ENCODE measurements at places on chromosomes 12 and 14.

GRCh38 chr14:59394268-59394667 lies 70.9 kb downstream of the GPR135 start:
- no peak for DNase-seq

- peak; percentile 61 for DNase-seq
Measured at GRCh38 chr14:66403183-66403582, 83.0 kb upstream of the CCDC196 start.

GRCh38 chr12:38838056-38838850 lies 67.1 kb downstream of the CPNE8 start:
- DNase-seq: no peak

DNA sequence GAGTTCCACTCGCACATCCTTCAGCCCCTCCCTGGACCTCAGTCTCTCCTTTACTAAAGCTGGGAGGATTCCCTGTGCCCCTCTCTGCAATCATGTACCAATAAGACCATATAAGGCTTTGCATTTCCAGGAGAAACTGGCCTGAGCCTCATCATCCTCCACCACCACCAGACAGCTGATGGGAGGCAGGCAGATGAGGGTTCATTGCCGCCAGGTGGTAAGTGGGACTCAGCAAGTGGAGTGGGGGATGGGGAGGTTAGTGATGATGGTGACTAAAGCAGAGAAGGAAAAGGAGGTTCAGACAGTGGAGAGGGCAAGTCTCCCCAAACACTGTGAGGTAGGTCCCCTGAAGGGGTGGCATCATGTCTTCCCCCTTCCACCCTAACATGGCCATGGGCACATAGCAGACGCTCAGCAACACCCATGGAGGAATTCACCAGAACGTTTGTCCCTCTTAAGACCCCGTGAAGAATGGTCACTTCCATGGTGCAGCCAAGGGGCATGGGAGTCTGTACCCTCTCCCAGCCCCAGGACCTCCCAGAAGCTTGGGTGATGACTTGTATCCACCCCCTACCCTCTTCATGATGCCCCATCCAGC lies 4.5 kb upstream of the TNFRSF1A start:
- no peak for DNase-seq

GRCh38 chr14:21036751-21037150 lies 2.1 kb upstream of the RNASE13 start:
- no peak for DNase-seq

GRCh38 chr12:97968641-97969197 lies 506.1 kb downstream of the RMST start:
- no peak for DNase-seq

DNA sequence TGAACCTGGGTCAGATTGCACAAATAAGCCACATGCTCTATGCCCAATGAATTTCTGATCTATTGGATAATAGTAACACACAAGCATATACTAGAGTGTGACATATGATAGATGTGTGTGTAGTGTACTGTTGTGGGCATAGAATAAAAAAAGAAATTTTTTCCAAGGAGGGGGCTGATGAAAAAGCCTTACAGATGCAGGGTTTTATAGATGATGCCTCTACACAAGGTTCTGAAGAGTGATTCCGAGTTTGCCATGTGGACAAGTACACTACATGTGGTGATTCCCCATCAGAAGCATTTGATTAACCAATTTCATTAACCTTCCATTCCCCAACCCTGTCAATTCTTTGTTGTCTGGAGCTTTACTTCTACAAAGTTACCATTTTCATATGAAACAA lies 45.3 kb downstream of the CPM start:
- no peak for DNase-seq

DNA sequence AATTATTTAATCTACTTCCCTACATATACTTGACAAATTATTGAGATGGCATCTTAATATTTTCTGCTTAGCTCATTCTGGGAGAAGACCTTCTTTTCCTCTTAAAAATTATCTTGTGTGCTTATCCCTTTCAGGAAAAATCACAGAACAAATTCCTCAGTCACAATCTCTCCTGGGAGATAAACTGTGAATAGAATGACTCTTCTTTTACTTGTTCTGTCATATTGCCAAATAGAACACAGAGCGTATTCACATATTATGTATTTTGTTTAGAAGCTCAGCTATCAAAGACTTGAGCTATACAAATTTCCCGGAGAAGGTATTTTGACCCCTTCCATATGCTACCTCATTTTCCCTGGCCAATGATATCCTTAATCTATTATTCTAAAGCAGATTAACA lies 146.7 kb downstream of the TMEM117 start:
- DNase-seq: no peak

DNA sequence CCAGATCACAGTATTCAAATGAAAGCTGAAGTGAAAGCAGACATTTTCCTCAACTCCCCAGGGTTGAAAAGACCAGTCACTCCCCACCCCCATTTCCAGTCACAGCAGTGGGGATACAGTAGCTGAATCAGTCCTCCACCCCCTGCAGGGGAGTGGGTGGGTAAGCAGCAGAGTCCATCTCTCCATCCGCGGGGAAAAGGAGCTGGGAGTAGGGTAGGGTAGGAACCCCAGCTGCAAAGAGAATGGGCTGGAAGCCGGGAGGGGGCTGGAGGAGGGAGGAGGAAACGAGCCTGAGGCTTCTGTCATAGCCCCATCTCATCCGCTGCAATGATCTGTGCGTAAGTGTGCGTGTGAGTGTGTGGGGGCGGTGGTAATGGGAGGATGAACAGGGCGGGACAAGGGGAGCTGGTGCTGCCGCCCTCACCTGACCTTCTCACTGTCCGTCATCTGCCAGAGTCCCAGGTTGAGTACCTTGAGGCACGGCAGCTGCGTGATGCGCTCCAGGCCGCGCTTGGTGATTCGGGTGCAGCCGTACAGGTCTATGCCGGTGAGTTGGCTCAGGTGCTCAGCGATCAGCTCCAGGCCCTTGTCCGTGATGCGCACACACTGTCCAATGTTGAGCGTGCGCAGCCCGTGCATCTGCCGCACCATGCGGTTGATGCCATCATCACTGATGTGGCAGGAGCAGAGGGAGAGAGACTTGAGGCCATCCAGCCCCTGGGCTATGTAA lies 1.8 kb downstream of the FBXL14 start:
- peak; percentile 75 for DNase-seq

GRCh38 chr14:86675059-86675458 lies 1145.1 kb downstream of the FLRT2 start:
- DNase-seq: no peak

DNA sequence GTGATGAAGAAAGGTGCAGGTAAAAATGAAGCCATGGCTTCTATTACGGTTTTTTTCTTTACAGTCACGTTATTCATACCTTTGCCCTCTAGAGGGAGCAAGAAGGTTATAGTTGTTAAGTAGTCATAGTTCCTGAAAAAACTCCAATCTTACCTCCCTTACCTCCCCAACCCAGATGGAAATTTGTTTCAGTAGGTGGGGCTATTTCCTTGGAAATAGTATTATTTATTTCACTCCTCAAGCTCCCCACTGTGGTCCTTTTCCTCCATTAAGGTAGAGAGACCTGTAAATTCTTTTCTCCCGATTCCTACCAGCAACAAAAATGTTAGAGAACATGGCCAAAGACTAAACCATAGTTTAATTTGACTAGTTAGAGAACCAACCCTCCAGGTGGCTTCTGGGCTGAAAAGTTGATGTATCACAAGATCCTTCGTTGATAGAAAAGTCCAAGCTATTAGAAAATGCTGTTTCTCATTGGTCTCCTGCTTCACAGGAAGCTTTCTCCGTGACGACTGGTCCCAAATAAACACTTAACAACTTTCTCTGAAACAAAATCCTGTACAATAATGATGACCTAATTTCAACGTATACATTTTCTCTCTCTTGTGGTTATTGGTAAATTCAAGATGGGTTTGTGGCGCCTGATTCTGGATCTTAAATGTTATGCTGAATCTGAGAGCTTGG lies 43.5 kb downstream of the TMX1 start:
- peak; percentile 56 for DNase-seq

- DNase-seq: peak; percentile 28
Measured at GRCh38 chr14:34498684-34499412, 36.8 kb upstream of the SPTSSA start.

GRCh38 chr14:60616461-60616959 lies 32.8 kb downstream of the SIX1 start:
- no peak for DNase-seq

GRCh38 chr12:103751600-103751999 lies 89.4 kb downstream of the NT5DC3 start:
- no peak for DNase-seq
